ENCODE measurements at places on chromosomes 7 and 10. TPM values are rescaled to one million over a fixed set of nuclear protein-coding genes. Genes with fewer than 3 reads are reported as not detected.

The FOXI2 gene
- total RNA-seq: not detected

The SFTPA1 gene
- not detected for total RNA-seq

The POLR2J gene
- 16.1 TPM for total RNA-seq

The SLC39A12 gene
- total RNA-seq: not detected

The TAS2R5 gene
- total RNA-seq: 1.2 TPM

The TMEM130 gene
- total RNA-seq: 0.30 TPM

The SEMA3C gene
- total RNA-seq: 455 TPM

The OPALIN gene
- not detected for total RNA-seq

The LRRN3 gene
- 3.2 TPM for total RNA-seq

The TET1 gene
- 4.7 TPM for total RNA-seq

The FANK1 gene
- total RNA-seq: 4.6 TPM

The ACADSB gene
- 5.2 TPM for total RNA-seq

The AKR1C8 gene
- not detected for total RNA-seq
